ENCODE measurements at places on chromosomes 1 and 21. TPM values are rescaled to one million over a fixed set of nuclear protein-coding genes. Genes with fewer than 3 reads are reported as not detected.

The LCE2A gene
- total RNA-seq, result not detected

The CD5L gene
- total RNA-seq, result 0.28 TPM

The IGSF9 gene
- not detected for total RNA-seq

The KCNN3 gene
- 1.8 TPM for total RNA-seq

The DENND2C gene
- total RNA-seq, result 2.0 TPM

The ILDR2 gene
- 0.85 TPM for total RNA-seq

The FBXO2 gene
- 3.8 TPM for total RNA-seq

The LCE2C gene
- total RNA-seq, result not detected

The ZBTB21 gene
- 23.8 TPM for total RNA-seq

The COL8A2 gene
- total RNA-seq, result 41.6 TPM

The RCOR3 gene
- 70.3 TPM for total RNA-seq

The PEAR1 gene
- total RNA-seq, result 34.9 TPM

The TESK2 gene
- 3.5 TPM for total RNA-seq

The ERICH3 gene
- total RNA-seq, result not detected

DNA sequence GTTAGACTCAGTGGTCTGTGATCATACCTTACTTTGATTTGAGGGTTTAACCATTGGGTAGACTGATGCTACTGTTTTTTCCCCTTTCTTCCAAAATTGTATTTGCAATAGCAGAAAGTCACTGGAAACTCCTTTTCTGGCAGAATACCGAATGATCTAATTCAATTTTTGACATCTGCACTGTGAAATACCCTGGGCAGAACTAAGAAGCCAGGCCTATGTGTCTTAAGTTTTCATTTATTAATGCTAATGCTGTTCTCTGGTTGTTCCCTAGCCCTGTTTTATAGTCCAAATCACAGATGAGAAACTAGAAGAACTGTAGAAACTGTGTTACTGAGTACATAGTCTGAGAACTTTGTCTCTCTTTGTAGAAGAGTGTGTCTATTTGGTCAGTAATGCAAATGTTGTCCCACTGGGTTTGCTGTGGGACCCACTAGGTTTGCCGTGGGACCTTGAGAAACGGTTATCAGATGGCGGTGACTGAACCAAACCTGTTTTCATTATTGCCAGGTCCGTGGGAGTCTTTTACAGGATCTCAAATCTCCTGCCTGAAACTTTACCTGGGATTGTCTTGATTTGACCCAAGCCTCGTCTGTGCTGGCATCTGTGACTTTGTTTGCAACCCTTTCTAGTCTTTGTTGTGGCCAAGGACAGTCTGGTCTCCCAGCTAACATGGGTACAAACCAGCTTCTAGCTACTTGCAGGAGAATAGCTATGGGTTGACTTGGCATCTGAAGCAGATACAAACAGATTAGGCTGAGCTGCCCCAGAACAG is 41.4 kb downstream of the PEX14 start:
- DNase-seq, result no peak

DNA sequence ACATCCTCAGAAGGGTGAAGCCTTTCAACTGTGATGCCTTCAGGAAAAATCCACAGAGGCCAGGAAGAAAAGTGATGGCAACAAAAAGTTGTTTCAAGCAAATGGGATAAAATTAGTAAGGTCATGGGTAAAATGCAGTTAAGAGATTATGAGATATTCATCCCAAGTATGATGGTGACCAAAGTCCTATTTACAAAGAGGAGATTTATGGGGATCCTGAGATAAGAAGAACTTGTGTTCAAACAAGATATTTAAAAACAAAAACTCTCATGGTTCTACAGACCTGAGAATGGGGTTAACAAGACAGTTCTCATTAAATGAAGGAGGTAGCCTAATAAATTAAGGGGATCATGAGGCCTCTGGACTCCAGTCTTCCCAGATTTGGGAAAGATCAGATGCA is 184.4 kb downstream of the FCRL5 start:
- DNase-seq, result no peak

- no peak for DNase-seq
Observed at GRCh38 chr1:36083635-36084496, at the start of gene TEKT2. Gene TEKT2, plus strand, starts transcription at chr1:36084094. Its CDS starts 828 bp downstream, at chr1:36084922.

DNA sequence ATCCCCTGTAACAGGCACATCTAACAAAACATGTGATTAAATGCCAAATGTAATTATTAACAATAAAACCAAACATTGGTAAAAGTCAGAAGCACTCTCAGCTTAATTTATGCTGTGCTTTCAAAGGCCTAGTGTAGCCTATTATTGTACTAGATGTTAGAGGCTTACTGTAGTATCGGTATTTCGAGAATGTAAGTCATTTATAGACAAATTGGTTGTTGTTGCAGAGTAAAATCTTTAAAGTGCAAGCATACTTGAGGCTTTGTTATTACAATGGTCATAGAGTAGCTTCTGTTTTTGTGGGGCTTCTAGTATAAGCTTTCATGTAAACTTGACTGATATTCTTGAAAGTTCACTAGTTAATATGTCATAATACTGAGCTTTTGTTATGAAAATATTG is 965.8 kb downstream of the PLA2G4A start:
- DNase-seq, result no peak

- DNase-seq, result no peak
Observed at GRCh38 chr21:32442566-32443318, 30.2 kb downstream of the EVA1C start.

DNA sequence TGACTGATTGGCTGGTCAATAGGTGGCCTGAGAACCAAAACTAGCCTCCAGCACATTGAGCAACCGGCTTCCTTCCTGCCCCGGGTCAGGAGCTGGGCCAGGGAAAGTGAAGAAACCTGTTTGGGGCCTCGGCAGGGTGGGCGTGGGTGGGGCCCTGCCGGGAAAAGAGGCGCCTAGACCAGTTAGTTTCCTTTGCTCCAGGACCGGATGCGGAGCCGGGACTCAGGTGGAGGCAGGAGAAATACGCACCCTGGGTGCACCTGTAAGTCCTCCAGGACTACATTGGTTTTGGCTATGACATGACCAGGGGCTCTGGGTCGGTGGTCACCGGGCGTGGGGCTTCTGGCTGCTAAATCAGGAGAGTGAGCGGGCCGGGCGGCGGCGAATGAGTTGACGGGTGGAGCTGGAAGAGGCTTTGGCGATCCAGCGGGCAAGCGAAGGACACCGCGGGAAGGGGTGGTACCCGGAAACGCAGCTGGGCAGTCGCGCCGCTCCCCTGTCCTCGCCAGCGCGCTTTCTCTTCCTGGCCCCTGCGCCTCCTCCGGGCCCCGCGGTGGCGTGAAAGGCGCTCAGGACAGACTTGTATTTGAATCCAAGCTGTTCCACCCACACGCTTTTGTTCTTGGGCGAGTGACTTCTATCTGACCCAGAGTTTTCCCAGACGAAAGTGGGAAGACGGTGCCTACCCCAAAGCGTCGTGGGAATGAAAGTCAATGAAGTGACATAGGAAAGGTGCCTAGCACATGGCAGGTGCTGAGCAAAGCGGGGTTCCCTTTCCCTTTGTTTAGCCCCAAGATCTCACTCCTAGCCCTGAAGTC is 30.6 kb upstream of the JUN start:
- no peak for DNase-seq

DNA sequence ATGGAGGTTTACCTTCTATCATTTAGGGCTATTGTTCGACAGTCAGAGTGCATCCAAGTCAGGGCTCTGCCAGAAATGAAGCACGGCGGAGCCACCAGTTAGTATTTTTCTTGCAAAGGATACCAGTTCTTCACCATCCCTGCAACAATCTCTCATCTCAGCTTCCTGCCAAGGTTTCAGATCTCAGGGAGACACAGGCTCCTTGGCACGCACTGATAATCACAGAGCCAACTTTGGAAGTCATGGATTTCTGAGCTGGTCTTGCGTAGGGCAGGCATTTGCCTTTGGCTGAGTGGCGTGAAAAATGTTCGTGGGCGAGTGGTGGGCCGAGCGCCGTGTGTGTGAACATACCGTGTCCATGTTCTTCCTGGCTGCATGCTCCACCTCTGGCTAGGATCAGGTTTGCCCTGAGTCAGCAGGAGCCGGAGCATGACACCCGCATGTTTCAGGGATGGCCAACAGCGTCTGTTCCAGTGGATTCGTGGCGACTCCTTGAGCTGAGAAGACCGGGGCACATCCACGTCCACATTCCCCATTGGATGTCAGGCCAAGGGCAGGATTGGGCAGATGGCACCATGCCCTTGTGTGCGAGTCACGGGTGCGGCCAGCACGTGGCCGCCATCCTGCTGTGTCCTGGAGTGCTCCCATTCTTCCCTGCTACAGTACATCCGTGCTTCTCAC is 118.5 kb upstream of the C1orf174 start:
- DNase-seq, result no peak

DNA sequence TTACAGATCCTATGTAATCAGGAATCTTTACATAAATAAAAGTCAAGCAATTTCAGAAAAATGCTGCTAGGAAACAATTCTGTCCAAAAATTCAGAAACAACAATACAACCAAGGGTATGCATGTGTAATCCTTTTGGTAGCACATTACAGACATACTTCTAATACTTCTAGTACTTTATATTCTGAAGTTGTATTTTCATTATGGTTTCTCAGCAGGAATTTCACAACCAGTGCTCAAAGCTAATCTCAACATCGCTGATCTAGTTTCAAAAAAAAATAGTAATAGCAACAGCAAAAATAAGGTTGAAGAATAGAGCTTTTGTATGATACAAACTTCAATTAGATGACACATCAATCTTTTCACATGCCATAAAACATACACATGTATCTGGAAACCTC is 545.2 kb downstream of the LTN1 start:
- DNase-seq, result no peak

DNA sequence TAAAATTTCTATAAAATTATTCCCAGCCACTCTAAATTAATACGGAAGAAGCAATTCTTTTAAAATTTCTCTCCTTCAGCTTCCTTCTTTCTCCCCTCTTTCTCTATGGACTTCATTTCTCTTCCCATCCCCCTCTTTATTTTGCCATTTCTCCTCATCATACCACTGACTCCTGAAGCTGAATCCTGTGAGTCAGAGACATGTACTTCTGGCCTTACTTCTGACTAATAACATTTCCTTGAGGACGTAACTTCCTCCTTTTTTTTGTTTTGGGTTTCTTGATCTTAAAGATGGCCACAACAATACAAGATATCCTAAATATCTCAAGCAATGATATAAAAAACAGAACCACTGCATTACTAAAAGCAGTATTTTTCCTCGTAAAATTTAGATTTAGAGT is 63.6 kb upstream of the DENND1B start:
- DNase-seq, result no peak

DNA sequence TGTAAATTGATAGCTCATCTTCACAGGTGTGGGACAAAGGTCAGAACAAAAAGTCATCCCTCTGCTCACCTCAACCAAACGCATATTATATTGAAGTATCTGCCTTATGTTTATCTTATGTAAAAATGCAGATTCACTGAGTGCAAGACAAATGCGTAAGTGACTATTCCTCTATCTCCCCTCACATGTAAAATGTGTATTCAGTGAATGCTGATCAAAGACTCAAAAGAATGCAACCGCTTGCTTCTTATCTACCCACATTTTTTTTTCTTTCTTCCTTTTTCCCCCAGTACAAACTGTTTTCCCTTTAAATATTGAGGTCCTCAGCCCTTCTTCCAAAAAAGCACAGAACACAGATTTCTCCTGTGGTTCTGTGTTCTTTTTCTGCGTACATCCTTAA is 1882.9 kb downstream of the NCAM2 start:
- DNase-seq, result no peak

- DNase-seq, result no peak
Observed at GRCh38 chr1:211118407-211119102, 15.4 kb downstream of the KCNH1 start.

- DNase-seq, result no peak
Observed at GRCh38 chr1:203589171-203589570, 37.5 kb upstream of the ATP2B4 start.

DNA sequence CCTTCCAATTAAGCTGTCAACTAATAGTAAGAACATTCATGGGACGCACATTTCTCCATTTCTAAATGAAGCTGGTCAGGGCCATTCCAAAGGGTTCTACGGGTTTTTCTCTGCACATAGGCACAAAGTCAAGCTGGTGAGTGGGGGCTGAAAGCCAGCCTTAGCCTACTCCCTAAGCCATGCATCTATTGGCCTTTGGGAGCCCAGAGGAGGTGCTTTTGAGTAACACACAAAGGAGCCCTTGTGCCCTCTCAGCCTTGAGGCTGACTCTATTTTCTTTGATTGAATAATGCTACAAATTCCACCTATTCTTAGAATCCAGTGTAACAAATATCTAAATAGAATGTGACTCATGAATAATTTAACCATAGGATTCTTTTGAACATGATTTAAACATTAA is 73.6 kb downstream of the RGS13 start:
- DNase-seq, result no peak

GRCh38 chr1:110750562-110750961 is 75.8 kb upstream of the KCNA3 start:
- no peak for DNase-seq

DNA sequence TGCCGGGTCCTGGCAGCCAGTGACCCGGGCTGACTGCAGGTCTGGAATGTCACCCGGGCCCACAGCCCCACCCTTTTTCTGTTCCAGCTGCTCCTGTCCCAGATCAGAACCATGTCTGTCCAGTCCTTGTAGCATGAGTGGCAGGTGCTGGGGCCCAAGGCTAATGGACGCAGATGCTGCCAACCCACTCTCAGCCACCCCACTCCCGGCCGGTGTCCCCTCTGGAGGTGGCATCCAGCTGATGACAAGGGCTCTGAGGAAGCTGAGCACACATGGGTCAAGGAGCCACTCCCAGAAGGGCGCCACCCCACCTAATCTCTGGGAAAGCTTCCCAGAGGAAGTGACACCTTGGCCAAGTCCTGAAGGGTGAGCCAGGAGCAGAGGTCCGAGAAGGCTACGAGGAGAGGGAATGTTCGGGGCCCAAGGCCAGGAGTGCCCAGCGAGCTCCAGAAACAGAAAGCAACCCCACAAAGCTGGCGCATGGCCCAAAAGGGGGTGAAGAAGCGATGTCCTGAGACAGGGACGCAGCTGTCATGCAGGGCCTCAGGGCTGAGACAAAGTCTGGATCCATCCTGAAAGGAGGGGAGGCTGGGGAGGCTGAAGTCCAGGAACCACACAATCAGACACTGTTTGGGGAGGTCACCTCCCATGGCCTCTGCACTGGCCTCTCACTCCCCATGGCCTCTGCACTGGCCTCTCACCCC is 39.5 kb downstream of the ACOT7 start:
- no peak for DNase-seq

DNA sequence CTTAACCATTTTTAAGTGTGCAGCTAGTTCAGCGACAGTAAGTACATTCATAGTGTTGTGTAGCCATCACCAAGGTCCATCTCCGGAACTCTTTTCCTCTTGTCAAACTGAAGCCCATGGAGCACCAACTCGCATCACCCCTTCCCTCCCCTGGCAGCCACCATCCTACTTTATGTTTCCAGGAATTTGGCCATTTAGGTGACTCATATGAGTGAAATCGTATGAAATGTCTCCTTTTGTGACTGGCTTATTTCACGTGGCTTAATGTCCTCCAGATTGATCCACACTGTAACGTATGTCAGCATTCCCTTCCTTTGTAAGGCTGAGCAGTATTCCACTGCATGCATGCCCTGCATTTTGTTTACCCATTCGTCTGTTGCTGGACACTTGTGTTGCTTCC is 2.5 kb downstream of the COL6A2 start:
- DNase-seq, result no peak
